ENCODE measurements at places on chromosomes 1 and 21.

DNA sequence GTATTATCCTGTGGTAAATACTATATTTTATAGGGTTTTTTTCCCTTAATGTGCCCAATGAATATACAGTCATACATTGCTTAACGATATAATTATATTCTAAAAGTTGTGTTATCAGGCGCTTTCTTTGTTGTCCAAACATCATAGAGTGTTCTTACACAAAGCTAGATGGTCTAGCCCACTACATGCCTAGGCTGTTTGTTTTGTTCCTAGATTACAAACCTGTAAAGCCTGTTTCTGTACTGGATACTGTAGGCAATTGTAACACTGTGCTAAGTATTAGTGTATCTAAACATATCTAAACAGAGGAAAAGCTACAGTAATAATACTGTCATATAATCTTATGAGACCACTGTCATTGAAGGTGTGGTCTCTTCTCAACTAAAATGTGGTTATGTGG is 242.6 kb upstream of the C1orf105 start:
- DNase-seq = no peak

GRCh38 chr1:119314001-119314796 is 54.4 kb upstream of the HAO2 start:
- no peak for DNase-seq

DNA sequence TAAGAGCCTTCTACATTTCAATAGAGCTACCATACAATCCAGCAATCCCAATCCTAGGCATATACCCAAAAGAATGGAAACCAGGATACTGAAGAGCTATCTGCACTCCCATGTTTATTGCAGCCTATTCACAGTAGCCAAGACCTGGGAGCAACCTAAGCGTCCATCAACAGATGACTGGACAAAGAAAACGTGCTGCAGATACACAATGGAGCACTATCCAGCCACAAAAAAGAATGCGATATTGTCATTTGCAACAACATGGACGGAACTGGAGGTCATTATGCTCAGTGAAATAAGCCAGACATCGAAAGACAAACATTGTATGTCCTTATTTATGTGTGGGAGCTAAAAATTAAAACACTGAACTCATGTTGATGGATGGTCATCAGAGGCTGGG is 115.3 kb downstream of the HLCS start:
- no peak for DNase-seq

GRCh38 chr1:112713466-112714312 is 1.4 kb downstream of the PPM1J start:
- no peak for DNase-seq

DNA sequence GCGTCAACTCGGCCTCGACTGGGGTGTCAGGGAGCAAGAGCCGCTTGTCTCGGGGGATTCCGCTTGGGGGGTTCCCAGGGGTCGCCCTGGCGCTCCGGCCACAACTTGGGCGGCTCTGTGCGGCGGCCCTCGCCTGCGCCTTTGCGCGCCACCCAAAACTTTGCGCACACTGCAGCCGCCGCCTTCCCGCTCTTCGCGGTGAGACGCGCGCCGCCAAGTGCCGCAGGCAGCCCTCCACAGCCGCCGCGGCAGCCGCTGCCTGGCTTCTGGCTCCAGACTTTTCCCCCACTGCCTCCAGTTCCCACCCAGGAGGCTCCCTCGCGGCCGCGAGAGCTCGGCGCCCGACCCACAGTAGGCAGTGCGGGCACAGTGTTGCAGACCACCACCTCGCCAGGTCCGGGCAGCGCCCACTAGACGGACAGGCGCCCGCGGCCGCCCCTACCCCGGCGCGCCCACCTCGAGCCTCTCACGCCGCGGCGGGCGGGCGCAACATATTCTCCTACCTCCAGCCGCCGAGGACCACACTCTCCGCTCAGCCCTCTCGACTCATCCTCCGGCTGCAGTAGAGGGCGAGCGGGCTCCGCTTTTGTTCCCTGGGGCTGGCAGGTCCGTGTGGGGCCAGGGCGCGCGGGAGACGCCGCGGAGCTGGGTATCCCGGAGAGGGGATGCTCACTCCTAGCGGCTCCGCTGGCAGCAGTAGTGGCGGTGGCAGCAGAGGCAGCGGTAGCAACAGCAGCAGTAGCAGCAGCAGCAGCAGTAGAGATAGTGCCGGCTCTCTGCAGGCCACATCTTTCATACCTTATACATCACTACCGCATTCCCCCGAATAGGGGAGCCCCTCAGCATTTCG is 296.6 kb downstream of the OMA1 start:
- DNase-seq = peak; percentile 59

DNA sequence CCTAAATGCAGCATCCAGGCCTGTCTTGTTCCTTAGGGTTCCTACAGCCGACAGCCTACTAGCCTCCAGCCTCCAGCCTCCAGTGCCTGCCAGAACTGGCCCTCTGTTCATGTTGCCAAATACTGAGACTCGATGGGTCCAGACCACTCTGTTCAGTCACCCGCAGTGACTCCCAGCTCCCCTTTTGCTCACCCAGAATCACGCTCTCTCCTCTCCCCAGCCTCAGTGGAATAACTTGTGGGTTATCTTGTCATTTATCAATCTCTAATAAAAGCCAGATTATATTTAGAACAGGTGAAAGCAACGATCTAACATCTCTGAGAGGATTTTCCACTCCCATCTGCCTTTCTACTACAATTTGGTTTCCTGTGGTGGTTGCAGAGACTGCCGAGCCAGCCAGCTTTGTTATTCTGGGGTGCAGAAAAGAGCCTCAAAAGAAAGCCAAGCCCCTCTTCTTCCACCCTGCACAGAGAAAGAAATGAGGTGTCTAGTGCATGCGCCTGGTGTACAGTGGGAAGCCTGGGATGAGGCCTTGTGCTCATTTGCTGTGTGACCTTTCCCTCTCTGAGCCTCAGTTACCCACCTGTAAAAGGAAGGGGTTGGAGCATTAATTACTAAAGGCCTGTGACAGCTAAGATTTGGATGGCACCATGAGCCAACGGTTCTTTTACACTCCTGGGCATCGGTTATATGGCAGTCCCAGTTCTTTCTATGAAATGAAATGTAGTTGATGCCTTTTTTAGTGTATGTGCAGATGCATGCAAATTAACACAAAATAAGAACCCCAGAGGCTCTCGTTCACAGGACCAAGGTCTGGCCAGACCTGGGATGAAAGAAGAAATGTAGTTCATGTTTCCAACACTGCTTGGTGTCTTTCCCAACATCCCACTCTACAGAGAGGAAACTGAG is 42.9 kb upstream of the ID3 start:
- DNase-seq = no peak

- no peak for DNase-seq
Observed at GRCh38 chr1:38173848-38174247, 127.3 kb upstream of the POU3F1 start.

DNA sequence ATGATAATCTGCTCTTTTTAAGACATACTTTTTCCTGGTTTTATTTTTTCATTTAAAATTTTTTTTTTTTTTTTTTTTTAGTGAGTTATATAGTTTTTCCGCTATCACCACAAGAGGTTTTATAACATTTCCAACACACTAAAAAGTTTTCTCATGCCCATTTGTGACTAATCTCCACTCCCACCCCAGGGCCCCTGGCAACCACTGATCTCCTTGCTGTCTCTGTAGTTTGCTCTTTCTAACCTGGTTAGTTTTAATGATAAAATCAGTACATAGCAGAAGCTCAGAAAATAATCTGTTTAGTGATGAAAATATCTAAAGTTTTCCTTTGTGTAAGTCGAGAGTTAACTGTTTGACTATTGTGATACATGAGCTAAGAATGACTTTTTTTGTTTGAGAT is 41.8 kb downstream of the IARS2 start:
- no peak for DNase-seq

DNA sequence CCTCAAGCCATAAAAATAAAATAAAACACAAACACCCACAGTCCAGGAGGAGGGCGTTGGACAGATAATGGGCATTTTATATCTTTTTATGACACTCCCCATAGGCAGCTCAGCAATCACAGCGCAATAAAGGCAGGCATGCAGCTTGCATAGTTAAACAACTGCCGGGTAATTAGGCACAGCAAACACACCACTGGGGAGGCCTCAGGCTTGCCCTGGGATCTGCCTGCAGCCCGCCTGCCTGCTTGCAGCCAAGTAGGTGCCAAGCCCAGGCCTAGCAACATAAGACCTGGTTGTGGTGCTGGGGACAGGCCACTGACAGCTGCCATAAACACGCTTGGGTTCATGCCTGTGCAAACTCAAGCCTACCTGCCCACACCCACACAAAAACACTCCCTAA is 54.2 kb downstream of the DMAP1 start:
- DNase-seq = no peak

DNA sequence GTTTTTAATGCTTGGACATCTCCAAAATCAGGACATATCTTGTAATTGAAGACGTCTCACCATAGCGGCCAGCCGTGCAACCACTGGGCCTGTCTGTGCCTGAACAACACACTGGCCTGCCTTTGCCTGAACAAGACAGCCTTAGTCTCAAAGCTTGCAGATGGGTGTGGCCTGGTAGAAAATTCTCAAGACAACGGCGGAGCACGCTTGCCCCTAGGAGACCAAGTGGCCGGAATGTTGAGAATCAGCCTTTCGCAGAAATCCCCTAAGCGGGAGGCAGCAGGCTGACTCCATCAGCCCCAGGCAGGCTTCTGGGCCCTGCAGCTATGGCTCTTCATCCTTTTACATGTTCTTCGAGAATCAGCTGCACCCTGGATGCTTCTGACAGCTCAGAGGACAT is 98.0 kb upstream of the C1orf174 start:
- DNase-seq = no peak

GRCh38 chr1:39992234-39992633 is 37.3 kb downstream of the MFSD2A start:
- DNase-seq = no peak

GRCh38 chr1:171251042-171251951 is 3.0 kb downstream of the FMO1 start:
- DNase-seq = peak; percentile 47

- no peak for DNase-seq
Observed at GRCh38 chr1:181646710-181647109, 163.4 kb downstream of the CACNA1E start.

- DNase-seq = no peak
Observed at GRCh38 chr21:36835383-36835795, 131.1 kb downstream of the HLCS start.

- peak; percentile 97 for DNase-seq
Observed at GRCh38 chr1:22018583-22019559, 17.4 kb downstream of the CELA3A start.

GRCh38 chr1:186206048-186206570 is 168.9 kb downstream of the TPR start:
- DNase-seq = no peak

DNA sequence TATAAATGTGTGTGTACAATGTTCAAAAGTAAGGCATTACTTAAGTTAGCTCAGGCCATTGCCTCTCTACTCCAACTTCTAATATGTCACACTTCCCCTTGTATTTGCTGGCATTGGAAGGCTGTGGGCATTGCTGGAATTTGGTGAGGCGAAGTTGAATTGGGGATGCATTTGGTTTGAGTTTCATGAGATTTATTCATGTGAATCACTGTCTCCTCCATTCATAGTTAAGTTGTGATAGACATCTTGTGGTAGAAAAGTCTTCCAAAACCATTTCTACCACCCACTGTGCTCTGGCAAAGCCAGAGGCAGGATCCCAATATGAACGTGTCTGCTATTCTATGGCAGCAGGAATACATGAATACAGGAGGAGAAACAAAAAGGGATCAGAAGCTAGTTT is 397.8 kb upstream of the USP24 start:
- peak; percentile 96 for DNase-seq

- DNase-seq = no peak
Observed at GRCh38 chr1:30040081-30041019, 683.0 kb downstream of the MATN1 start.

DNA sequence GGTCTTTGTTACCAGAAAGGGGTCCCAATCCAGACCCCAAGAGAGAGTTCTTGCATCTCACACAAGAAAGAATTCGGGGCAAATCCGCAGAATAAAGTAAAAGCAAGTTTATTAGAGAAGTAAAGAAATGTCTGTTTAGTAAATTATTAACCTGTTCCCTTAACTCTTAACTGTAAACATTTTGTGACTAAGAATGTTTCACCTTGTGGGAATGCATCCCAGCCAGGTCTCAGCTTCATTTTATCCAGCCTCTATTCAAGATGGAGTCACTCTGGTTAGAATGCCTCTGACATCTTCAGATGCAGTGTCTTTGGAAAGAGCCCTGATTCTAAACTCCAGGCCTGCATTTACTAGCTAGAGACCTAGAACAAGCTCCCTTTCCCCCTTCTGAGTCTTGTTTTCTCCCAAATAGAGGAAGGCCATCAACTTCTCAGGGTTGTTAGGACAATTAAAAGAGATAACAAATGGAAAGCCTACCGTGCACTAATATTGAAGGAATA is 4.5 kb upstream of the FABP3 start:
- DNase-seq = no peak

DNA sequence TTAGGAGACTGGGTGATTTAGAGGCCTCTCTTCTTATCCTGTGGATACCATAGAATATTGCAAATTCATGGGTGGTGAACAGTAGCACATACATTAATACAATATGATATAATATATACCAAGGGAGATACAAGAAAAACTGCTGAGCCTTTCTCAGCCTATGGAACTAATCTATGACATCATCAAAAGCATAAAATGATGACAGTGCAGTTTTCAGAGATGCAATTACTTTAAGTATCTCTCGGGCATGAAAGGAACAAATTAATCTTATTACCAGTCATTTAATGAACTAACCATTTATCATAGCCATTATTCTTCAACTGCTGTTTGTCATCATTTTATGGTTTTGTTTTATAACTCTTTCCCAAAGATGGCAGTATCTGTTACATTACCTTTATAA is 3.5 kb downstream of the CHODL start:
- DNase-seq = no peak

GRCh38 chr1:24898909-24899439 is 31.1 kb downstream of the RUNX3 start:
- no peak for DNase-seq

- no peak for DNase-seq
Observed at GRCh38 chr1:41689558-41689981, 205.1 kb upstream of the EDN2 start.

- no peak for DNase-seq
Observed at GRCh38 chr1:204154568-204155255, 2.9 kb upstream of the ETNK2 start.

DNA sequence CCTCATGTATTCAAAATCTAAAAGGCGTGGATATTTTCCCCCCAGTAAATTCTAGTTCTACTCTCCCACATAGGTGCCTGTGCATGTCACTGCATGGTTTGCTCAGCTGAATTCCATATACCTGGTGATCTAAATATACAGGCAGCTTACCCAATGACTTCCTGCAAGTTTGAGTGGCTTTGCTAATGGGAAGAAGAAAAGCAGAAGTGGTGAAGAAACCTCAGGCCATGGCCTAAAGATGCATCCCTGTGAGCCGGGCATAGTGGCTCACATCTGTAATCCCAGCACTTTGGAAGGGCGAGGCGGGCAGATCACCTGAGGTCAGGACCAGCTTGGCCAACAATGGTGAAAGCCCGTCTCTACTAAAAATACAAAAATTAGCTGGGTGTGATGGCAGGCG is 11.5 kb downstream of the SLC44A3 start:
- DNase-seq = no peak

DNA sequence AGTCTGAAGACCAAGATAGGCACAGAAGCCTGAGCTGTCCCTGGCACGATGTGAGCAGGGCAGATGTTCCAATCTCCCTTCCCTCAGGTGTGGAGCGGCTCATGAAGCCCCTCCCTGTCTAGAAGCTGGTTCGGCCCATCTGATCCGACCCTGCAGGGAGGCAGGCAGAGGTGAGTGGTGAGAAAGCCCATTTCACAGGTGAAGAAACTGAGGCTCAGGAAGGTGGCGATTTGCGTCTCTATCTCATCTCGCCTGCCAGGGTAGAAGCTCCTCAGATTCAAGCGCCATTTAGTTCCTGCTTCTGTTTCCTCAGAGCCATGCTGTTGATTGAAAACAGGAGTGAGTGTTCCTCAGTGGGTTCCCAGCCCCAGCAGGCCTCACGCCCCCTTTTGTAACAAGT is 16.9 kb upstream of the TENT5B start:
- DNase-seq = no peak
